ENCODE measurements at places on chromosomes 12 and 14.
A peak's percentile ranks its signal among the peaks of the same experiment; 100 is the strongest.

DNA sequence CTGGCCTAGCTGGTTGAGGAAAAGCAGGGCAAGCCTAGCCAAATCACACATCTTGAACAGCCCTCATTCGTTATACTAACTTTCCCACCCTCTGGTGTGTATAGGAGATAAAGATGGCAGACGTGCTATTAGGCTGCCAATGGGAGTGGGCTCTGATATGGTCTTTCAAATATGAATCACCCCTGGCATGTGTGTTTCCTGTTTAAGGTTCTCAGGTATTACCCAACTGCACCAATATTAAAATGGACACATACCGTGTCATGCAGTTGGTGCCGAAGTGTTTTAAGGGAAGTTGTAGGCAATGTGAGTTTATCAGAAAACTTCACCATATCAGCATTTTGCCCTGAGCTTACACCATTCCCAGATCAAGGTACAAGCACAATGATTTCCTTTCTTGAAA, 33.4 kb downstream of the CHST11 start:
- DNase-seq, result no peak

DNA sequence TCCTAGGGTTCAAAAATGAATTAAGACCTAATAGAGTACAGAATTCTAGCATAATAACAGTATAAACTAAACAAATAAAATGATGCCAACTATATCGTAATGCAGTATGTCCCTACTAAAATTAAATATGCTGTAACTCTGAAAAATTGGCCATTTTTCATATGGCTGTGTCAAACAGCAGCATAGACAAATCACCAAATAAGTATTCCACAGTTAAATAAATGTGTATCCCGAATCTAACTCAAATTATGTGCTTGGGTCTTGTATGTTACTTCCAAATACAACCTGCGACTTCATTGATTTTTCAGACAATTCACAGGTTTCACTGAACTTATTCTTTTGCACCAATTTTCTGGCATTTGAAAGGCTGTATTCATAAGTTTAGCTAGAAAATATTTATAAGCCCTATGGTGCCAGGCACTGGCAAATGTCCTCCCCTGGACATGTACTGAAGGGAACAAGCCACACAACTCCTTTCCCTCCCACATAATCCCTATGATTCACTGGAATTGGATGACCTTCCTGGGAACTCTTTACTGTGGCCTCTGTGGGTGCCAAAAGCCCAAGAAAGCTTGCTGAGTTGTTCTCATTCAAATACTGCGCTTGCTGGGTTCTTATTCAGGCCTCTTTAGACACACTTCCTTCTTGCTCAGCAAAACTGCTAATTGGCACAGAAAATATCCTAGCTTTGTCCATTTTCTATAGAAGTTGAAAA, 108.8 kb downstream of the KITLG start:
- DNase-seq, result no peak

- DNase-seq, result no peak
These were observed 94.8 kb downstream of the LRP6 start for GRCh38 chr12:12171991-12172511.

DNA sequence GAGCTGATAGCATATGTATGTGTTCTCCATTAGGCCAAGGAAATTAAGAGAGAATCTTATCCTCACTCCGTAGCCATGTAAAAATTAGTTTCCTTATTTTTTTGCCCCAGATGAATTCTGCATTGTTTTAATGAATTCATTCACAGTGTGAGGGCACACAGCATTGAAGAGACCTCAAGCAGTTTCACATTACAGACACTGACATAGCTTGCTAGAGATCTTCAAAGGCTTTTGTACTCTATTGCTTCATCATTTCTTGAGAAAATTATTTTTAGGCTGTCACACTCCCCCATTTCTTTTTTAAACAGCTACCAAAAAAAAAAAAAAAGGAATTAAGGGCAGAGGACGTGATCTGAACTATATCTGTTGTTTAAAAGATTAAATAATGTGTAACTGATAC, 251.1 kb downstream of the BCAT1 start:
- no peak for DNase-seq

- DNase-seq, result no peak
These were observed 13.7 kb downstream of the RNF41 start for GRCh38 chr12:56208006-56208405.

DNA sequence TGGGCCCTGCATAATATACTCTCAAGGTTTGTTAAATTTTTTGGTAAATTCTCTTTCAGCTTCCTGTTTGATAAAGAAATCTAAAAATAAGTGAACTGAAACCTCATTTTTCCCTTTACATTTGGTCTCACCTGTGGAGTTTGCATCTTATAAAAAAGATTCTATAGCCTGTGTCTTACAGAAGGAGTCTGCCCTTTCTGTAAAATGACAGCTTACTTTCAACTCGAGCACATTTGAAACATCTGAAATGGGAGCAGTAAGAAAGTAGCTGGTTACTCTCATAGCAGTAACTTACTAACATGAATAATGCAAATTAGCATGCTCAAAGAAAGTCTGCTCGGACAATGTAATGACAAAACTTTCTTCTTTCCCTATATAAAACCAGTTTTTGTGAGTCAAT, 155.8 kb downstream of the NELL2 start:
- DNase-seq, result no peak

DNA sequence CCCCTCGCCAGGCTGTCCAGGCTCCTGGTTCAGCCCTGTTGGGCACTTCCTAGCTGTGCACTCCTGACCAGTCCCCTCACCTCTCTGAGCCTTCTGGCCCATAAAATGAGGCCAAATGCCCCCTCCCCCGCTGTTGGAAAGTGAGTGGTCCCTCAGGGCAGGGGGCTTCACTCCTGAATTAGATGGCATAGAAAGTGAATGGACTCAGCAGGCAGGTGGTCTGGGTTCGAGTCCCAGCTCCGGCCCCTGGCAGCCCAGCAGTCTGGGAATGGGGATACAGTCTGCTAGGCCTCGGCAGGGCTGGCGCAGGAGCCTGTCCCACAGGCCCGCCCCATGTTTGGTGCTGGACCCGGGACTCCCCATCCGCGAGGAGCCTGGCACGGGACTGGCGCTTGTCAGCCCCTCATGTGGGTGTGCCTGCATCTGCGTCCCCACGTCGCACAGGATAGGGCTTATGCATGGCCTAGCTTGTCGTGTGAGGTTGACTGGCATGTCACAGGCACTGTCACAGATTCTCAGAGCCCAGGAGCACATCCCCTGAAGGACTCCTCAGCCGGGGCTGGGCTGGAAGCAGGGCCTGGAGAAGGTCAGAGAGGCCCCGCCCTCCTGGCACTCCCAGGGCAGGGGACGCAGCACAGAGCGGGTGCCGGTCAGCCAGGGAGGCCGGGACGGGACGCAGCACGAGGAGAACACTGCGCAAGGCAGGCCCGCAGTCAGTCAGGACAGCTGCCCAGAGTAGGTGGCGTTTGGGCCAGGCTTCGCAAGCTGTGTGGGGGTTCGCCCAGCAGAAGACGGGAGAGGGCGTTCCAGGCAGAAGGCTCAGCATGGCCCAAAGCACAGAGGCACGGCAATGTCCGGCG, 40.5 kb downstream of the DIO3 start:
- no peak for DNase-seq

- DNase-seq, result no peak
These were observed 11.9 kb downstream of the ESPL1 start for GRCh38 chr12:53279888-53280498.

GRCh38 chr12:28711421-28711820, 437.7 kb upstream of the FAR2 start:
- no peak for DNase-seq

DNA sequence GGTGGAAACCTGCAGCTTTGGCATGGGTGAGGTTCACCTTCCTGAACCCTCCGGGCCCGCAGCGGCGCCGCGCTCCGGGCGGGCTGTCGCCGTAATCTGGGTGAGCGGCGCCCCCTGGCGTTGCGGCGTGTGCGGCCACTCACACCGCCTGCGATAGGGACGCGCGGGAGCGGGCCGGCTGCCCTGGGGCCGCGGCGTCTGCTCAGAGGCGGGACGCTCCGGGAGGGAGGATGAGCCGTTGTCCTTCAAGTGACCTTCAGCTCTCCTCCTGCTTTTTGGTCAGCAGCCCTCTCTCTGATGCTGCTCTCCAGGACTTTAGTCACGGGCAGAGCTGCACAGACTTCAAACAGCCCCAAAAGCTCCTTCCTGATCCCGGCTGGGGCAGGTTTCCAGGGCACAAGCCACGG, 211.7 kb upstream of the FKBP4 start:
- DNase-seq, result peak; percentile 61

GRCh38 chr12:19298836-19299605, 140.3 kb upstream of the AEBP2 start:
- DNase-seq, result no peak

DNA sequence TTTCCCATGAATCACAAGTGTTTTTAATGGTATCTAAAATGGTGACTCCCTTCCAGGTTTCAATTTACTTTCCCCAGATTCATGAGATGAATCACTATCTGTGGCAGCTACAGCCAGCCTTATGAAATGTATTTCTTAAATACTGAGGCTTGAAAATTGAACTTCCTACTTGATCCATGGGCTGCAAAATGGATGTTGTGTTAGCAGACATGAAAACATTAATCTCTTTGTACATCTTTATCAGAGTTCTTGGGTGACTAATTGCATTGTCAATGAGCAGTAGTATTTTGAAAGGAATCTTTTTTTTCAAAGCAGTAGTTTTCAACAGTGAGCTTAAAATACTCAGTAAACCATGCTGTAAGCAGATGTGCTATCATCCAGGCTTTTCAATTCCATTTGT, 250.8 kb downstream of the SLC6A15 start:
- DNase-seq, result no peak

DNA sequence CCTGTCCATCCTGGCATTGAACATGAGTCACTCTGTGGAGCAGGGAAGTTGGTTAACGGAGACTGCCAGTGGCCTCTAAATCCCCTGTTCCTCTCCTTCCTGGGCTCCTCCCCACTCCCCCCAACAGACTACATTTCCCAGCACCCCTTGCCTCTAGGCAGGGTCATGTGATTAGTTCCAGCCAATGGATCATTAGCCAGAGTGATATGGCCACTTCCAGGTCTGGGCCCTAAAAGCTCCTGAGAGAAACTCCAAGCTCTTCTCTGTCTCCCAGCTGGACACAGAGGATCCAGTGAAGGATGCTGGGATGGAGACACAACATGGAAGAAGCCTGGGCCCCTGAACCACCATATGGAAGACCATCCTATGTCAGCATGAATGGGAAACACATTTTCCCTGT, 54.4 kb upstream of the RFLNA start:
- DNase-seq, result no peak

- DNase-seq, result no peak
These were observed 11.3 kb upstream of the CSAD start for GRCh38 chr12:53191885-53192530.
